ENCODE measurements at places on chromosomes 1 and 21. TPM values are rescaled to one million over a fixed set of nuclear protein-coding genes. Genes with fewer than 3 reads are reported as not detected.

The RGS18 gene
- total RNA-seq = not detected

The FAM78B gene
- 0.08 TPM for total RNA-seq

The BACE2 gene
- 1.4 TPM for total RNA-seq

The PLK3 gene
- 139 TPM for total RNA-seq

The IL19 gene
- total RNA-seq = not detected

The RGS13 gene
- not detected for total RNA-seq

The SYNC gene
- total RNA-seq = not detected

The ARTN gene
- 0.25 TPM for total RNA-seq

The KCNA3 gene
- total RNA-seq = 78.7 TPM

The ORC1 gene
- total RNA-seq = 1.2 TPM

The NLRP3 gene
- 2.6 TPM for total RNA-seq

The HES3 gene
- not detected for total RNA-seq

The ZBTB40 gene
- total RNA-seq = 66.6 TPM

The PKP1 gene
- not detected for total RNA-seq

The C1QA gene
- 0.66 TPM for total RNA-seq

The SPRR2A gene
- not detected for total RNA-seq

The DYNLT5 gene
- total RNA-seq = not detected

The PERM1 gene
- total RNA-seq = not detected

The MYOC gene
- total RNA-seq = not detected

The NCAM2 gene
- not detected for total RNA-seq

The VHLL gene
- not detected for total RNA-seq

The CLCA4 gene
- 0.11 TPM for total RNA-seq

The KRTAP7-1 gene
- total RNA-seq = not detected

The HCN3 gene
- 3.9 TPM for total RNA-seq

The MEAF6 gene
- total RNA-seq = 93.8 TPM

The CLDN8 gene
- not detected for total RNA-seq

The ELAPOR1 gene
- 6.0 TPM for total RNA-seq

The TFF2 gene
- total RNA-seq = not detected

The DMRTA2 gene
- total RNA-seq = not detected

The PPIAL4G gene
- total RNA-seq = 2.6 TPM

The ITLN2 gene
- not detected for total RNA-seq

The NUDT4B gene
- not detected for total RNA-seq

The FOXD3 gene
- total RNA-seq = not detected

The CA6 gene
- total RNA-seq = 11.5 TPM

The SNX7 gene
- total RNA-seq = not detected

The PROX1 gene
- total RNA-seq = not detected

The LCE6A gene
- total RNA-seq = not detected

The RIMS3 gene
- total RNA-seq = 2.0 TPM

The ACTA1 gene
- 0.36 TPM for total RNA-seq

Measured in naive thymus-derived CD8-positive, alpha-beta T cell (primary cell).